CD14-positive monocyte (primary cell): ENCODE measurements at places on chromosomes 2 and 18.

DNA sequence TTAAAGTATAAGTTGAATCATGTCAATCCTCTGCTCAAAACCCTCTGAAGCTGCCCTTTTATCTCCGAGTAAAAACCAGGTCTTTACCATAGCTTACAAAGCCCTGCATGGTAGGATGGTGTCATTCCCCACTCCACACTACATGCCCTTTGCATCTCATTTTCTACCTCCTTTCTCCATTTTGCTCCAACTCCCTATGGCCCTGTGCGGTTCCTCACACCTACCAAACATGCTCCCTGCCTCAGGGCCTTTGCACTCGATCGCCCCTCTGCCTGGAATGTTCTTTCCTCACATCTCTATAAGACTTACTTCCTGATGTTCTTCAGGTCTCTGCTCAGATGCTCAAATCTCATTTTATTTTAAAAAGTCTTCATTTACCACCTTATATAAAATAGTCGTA, 80.7 kb downstream of the MYL12B start:
- DNase-seq: no peak

GRCh38 chr2:15954761-15955160, 14.4 kb downstream of the MYCN start:
- DNase-seq: no peak

DNA sequence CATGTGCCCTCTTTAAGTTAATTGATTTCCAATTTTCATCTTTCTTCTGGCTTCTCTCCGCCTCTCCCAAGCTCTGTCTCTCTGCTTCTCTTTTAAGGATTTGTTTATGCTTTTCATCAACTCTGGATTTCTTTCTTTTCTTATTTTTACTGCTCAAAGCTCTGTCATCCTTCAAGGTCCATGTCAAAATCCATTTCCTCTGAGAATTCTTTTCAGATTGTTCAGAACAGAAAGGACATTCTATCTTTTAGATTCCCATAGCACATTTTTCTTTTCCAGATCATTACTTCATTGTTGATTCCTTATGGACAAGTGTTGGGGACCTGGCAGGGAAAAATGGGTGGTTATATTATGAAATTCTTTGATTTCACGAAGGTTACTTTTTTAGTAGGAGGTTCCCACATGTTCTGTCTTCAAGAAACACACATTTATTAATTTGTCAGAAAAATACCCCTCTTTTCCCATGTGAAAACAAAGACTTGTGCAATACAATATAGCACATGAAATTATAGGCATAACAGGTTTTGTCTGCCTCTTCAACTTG, 12.3 kb downstream of the PMAIP1 start:
- no peak for DNase-seq

DNA sequence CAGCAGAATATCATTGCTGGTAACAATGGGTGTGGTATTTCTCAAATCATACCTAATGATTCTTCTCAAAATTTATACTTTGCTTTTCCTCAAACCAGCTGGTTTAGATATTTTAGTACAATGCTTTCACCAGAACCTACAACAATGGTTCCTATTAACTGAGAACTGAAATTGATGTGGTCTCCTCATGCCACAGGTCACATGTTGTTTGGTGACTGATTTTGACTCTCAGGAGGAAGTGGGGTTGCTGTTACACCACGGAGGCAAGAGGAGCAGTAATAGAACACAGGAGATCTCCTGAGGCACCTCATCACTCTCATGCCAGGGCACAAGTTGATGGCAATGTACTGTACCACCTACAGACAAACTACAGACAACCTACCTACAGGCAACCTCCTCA, 3.0 kb upstream of the CEP68 start:
- peak; percentile 73 for DNase-seq

DNA sequence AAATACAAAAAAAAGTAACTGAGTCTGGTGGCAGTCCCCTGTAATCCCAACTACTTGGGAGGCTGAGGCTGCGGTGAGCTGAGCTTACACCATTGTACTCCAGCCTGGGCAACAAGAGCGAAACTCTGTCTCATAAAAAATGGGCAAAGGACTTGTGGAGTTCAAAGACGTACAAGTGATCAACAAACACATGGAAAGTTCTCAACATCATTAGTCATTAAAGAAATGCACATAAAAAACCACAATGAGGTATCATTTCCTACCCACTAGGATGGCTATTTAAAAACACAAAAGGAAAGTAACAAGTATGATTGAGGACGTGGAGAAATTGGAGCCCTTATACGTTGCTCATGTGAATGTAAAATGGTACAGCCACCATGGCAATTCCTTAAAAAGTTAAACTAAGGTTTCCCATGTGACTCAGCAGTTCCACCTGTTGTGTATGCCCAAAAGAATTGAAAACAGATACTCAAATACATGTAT, 52.3 kb downstream of the RAB10 start:
- peak; percentile 41 for DNase-seq

DNA sequence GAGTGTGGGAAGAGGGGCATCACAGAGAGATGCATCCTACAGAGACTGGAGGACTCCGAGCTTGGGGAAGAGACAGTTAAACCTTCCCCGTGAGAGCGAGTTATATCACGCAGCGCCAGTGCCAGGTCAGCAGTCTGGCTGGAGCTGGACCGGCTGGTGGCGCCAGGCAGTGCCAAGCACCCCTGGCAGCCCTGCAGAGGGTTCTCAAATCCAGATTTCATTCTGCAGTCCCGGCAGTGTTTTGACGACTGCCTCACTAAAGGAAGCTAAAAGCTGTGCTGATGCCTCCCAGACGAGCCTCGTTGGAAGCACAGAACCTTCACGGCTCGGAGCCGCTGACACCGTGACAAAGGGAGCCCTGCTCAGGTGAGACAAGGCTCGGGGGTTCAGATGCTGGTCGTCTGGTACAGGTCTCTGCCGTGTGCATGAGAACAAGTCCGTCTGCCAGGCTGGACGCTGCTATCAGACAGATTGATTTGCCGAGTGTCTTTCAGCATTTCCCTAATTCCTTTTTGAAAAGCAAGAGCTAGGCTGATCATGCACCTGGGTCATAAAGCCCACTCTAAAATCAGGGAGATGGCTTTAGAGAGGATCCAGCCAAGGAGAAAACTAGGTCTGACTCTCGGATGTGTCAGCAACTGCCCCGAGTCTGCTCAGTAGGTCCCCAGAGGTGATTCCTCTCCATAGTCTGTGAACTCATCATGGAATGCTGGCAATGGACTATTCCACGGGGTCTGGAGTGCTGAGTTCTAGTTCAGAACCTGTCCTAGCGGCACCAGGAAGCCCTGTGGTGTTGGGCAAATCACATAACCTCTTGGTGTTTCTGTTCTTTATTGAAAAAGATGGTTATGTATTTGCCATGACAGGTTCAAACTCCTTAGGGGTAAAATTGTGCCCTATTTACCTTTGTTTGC, 240.6 kb downstream of the SOX11 start:
- DNase-seq: no peak
